ENCODE measurements at places on chromosomes 1 and 21. TPM values are rescaled to one million over a fixed set of nuclear protein-coding genes. Genes with fewer than 3 reads are reported as not detected.

DNA sequence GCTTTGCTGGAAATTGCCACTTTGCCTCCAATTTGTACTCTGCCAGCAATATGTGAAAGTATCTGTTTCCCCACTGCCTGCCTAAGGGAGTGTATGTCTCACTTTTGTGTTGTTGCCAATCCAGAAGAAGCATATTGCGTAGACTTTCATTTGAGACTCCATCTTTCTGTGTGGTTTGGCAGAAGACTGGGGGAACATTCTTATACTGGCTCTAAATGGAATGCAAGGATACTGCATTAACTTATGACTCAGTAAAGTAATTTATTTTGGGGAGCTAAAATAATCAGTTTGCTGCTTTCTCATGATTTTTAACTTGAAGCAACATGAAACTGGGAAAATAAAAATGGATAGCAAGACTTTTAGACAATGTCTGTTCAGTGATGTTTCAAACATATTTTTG is 107.7 kb upstream of the TMPRSS2 start:
- DNase-seq, result no peak

GRCh38 chr1:110857964-110858948 is 14.7 kb upstream of the CD53 start:
- no peak for DNase-seq

- DNase-seq, result no peak
Measured at GRCh38 chr1:86489242-86489878, 20.6 kb downstream of the CLCA1 start.

- no peak for DNase-seq
Measured at GRCh38 chr21:42580076-42580792, 66.6 kb downstream of the SLC37A1 start.

GRCh38 chr1:22111620-22112019 is 31.3 kb downstream of the WNT4 start:
- peak; percentile 40 for DNase-seq

DNA sequence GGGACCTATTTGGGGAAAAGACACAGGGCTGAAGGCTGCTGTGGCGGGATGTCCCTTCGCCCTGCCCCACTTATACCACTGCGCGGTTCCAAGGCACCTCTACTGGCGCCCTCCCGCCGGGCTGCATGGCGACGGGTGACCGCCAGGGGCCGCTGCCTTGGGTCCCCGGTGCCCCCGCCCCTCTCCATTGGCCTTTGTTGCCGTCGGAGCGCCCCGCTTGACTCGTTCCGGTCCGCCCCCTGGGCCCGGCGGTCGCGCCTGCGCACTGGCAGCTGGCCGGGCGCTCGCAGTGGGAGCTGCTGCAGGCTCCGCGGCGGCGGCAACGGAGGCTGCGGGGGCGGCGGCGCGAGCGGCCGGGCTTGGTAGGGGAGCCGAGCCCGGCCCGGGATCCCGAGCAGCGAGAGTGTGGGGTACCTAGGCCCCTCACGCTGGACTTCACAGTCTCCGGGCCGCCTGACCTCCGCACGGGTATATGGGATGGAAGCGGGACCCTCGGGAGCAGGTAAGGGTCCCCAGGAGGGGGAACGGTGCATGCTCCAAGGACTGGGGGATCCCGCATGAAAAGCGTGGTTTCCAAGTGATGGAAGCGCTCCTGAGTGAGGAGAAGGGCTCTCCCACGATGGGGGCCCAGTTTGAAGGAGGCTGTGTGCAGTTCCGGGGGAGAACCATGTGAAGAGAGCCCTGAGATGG is at the start of gene AGO1:
Gene AGO1 (plus strand): TSS at position 265 of the 690 bp plus-strand sequence. CDS start 213 bp downstream, at position 478.
- DNase-seq, result peak; percentile 99

DNA sequence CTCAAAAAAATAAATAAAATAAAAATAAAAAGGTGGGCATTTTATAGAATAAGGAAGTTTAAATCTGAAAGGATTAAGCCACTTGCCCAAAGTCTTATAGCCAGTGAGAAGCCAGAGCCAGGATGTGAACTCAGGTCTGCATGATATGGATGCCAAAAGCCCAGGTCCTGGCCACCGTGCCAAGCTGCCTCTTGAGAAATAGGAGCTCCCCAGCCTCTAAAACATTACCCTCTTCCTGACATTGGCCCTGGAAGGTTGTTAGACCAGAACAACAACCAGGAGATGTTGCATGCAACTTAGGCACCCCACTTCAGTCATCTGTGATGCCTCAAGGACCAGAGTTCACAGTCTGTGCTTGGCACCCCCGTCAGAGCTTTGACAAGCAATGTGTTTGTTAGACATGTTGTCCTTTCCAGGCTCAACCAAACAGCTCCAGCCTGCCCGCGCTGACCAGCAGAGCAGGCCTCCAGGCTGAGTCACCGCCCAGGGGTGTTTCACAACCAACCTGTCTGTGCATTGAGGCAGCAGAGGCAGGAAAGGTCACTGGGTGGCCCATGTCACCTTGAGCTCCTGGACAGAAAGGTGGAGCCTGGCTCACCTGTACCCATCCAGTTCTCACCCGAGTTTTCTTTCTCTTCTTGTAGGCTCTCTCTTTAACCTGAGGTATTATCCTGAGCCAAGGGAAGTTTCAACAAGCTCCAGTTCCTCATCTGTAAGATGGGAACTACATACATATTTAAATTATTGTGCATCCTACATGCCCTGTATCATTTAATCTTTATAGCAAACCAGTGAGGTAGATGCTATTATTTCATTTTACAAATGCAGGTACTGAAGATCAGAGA is 14.9 kb upstream of the MED18 start:
- no peak for DNase-seq

DNA sequence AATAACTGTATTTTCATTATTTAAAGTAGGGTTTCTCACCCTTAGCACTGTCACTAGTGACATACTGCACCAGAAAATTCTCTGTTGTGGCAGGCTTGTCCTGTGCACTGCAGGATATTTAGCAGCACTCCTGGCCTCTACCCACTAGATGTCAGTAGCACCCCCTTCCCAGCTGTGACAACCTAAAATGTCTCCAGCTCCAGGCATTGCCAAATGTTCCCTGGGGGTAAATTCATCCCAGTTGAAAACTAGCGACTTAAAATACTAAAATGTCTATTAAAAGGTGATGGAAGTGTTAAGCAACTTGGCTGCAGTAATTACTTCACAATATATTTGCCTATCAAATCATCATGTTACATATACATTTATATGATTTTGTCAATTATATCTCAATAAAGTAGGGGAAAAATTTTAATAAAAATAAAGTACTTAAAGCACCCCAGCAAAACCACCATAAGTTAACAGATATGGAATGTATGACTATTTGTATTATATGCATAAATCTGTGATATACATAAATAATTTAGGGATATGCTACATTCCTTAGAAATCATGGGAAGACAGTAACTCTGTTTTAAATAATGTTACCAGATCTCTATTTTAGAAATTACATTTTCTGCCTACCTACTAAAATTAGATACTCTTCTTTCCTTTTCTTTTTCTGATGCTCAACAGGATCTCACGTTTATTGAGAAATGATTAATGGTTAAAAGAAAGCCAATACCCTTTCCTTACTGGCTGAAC is 74.6 kb downstream of the ARID4B start:
- no peak for DNase-seq

GRCh38 chr1:239706245-239706892 is 320.0 kb downstream of the CHRM3 start:
- DNase-seq, result no peak

DNA sequence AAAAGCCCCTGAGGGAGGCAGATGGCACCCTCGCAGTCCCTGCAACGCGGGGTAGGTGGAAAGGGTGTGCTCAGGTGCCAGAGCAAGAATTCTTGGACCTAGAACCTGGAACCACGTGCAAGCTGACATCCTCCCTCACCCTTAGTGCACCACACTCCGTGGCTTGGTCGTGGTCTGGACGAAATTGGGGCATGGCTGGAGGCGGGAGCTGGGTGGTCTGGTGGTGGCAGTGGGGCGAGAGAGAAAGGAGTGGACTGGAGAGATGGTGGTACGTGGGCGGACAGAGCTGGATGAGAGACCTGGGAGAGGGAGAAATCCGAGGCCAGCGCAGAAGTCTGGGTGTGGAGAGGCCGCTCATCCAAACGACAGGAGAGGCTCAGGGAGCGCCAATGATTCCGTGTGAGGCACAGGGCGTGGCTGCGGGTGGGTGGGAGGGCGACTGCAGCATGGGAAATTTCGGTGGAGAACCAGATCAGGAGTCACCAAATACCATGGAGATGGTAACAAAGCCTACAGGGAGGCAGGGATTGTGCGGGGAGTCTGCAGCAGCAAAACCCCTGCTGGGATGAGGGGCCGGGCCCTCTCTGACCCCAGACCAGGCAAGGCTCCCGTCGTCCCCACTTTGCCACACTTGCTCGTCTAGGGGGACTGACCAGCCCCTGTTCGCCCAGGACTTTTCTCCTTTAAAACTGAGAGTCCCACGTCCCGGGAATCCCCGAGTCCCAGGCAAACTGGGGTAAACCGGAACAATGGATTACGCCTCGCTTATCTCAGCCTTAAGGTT is 31.9 kb downstream of the CDCP2 start:
- no peak for DNase-seq

GRCh38 chr1:241376701-241377100 is 19.7 kb upstream of the RGS7 start:
- DNase-seq, result no peak

DNA sequence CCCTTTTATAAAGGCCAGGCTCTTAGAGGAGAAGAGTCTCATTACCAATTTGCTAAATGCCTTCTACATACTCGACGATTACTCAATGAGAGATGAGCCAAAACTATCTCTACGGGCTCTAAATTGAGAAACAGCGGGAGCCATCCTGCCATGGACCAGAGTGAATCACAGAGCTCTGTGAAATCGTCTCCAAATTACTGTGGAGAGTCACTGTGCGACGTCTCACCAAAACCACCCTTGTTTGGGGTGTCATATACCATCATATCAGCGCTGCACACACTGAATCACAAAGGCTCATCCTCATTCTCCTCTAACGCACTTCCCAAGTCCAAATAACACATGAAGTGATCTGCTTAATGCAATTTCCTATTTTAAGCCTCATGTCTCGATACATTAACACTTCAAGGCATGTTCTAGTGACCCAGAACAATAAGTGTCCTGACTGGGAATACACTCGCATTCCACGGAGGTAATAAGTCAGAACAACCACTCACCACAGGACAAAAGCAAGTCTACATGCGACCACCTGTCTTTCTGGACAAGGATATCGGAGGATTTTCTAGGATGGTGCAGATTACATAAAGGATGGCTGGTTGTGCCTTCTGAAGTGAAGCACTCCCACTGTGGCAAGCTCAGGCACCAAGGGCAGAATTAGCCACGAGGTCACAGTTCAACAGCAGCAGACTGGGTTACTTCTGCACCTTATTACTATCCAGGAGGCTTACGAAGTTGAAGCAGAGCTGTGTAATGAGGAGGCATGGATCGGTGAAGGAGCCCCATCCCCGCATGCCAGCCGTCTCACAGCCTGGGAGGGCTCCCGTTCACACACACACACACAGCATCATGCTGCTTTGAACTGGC is 44.3 kb downstream of the NID1 start:
- no peak for DNase-seq

DNA sequence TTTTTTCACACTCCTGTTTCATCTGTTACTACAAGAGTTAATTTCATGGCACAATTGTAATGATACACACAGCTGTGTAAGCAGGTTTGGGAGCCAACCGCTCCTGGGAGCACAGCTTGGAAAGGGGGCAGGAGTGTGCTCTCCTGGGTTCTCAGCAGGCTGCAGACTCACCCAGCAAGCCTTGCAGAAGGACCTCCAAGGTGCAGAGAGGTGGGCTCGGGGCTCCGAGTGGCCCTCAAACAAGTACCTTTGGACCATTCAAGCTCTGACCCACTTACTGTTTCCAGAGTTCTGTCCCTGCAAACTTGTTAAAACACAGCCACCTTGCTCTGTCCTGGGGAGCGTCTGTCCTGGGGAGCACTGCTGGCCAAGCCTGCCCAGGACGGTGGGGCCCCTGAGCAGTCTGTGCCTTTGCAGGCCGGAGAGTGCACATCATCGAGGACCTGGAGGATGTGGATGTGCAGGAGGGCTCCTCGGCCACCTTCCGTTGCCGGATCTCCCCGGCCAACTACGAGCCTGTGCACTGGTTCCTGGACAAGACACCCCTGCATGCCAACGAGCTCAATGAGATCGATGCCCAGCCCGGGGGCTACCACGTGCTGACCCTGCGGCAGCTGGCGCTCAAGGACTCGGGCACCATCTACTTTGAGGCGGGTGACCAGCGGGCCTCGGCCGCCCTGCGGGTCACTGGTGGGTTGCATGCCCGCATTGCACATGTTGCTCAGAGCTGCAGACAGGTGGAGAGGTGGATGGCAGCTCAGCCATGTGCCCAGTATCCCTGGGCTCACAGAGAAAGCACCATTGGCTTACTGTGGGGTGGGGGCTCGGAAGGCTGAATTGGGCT is 78.0 kb downstream of the OBSCN start:
- DNase-seq, result no peak

GRCh38 chr1:18581420-18581880 is 49.2 kb upstream of the PAX7 start:
- DNase-seq, result no peak

DNA sequence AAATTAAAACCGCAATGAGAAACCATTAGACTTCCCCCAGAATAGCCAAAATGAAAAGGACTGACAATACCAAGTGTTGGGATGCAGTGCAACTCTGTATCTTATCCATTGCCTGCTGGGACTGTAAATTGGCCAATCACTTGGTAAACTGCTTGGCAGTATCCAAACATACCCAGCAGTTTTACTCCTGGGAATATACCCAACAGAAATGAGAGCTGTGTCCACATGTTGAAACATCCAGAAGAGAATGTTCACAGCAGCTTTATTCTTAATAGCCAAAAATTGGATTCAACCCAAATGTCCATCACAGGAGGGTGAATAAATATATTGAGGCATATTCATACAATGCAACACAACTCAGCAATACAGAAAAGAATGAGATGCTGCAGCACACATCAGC is 13.7 kb upstream of the FAM20B start:
- DNase-seq, result no peak

GRCh38 chr1:201756406-201756805 is 72.6 kb upstream of the IPO9 start:
- DNase-seq, result no peak

DNA sequence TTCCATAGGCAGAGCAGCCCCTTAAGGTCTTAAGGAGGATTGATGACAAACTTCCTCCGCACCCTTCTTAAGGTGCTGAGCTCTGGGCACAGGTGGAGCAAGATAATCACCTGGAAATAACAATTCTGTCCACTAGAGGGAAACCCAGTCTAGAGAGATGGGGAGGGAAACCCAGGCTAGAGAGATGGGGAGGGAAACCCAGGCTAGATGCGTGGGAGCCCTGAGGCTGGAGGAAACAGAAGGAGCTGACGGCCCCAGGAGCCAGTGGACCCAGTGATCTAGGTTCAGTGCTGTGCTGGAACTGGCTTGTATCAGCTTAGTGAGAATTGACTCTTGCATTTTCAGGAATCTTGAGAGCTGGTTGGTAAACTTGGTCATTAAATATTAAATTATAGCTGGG is 17.8 kb upstream of the MYCL start:
- DNase-seq, result no peak

The GUCA2B gene
- total RNA-seq, result not detected

The KCNC4 gene
- 1.1 TPM for total RNA-seq

The INKA2 gene
- total RNA-seq, result 6.2 TPM

The ADGRL2 gene
- total RNA-seq, result 76.3 TPM

The SPRR1A gene
- total RNA-seq, result not detected

The ANKRD65 gene
- total RNA-seq, result 0.24 TPM

The LIN28A gene
- not detected for total RNA-seq

The ZNF648 gene
- not detected for total RNA-seq

The ACBD3 gene
- total RNA-seq, result 48.5 TPM

The TTC34 gene
- total RNA-seq, result 1.7 TPM
